ENCODE measurements at places on chromosomes 12 and 14. TPM values are rescaled to one million over a fixed set of nuclear protein-coding genes. Genes with fewer than 3 reads are reported as not detected.

GRCh38 chr14:33240466-33240865 lies 301.8 kb downstream of the NPAS3 start:
- H3K27me3 ChIP-seq = no peaks in the 10 kb centered on the region
- no peak overlapping the region for H3K4me3 ChIP-seq
- H3K27ac ChIP-seq = no peak overlapping the region
- no peak for DNase-seq
- no peaks in the 10 kb centered on the region for H3K4me1 ChIP-seq
- no peaks in the 10 kb centered on the region for H3K36me3 ChIP-seq

The PMCH gene
- not detected for total RNA-seq

The GPR137C gene
- total RNA-seq = 4.3 TPM

- no peak overlapping the region for H3K4me3 ChIP-seq
- no peak for DNase-seq
- no peaks in the 10 kb centered on the region for H3K27me3 ChIP-seq
- H3K27ac ChIP-seq = no peak overlapping the region
- H3K4me1 ChIP-seq = peaks cover 3% of the 10 kb centered on the region
These were observed 16.8 kb downstream of the SCAF11 start for GRCh38 chr12:45973526-45973925.

DNA sequence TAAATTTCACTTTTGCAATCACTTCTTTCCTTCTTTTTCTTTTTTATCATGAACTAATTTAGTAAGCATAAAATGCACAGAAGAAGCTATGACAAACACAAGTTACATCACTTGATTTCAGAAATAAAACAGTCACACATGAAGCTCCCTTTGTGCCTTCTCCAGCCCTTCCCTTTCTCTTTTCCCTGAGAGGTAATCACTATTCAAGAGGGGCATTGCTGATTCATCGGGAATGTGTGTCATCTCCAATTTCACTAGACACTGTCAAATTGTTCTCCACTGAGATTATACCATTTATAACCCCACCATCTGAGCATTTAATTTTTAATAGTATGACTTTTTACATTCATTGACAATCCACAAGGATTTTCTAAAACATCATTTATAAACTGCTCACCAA lies 91.6 kb upstream of the PTPRQ start:
- no peaks in the 10 kb centered on the region for H3K27me3 ChIP-seq
- no peaks in the 10 kb centered on the region for H3K36me3 ChIP-seq
- no peak overlapping the region for H3K4me3 ChIP-seq
- H3K4me1 ChIP-seq = no peaks in the 10 kb centered on the region

DNA sequence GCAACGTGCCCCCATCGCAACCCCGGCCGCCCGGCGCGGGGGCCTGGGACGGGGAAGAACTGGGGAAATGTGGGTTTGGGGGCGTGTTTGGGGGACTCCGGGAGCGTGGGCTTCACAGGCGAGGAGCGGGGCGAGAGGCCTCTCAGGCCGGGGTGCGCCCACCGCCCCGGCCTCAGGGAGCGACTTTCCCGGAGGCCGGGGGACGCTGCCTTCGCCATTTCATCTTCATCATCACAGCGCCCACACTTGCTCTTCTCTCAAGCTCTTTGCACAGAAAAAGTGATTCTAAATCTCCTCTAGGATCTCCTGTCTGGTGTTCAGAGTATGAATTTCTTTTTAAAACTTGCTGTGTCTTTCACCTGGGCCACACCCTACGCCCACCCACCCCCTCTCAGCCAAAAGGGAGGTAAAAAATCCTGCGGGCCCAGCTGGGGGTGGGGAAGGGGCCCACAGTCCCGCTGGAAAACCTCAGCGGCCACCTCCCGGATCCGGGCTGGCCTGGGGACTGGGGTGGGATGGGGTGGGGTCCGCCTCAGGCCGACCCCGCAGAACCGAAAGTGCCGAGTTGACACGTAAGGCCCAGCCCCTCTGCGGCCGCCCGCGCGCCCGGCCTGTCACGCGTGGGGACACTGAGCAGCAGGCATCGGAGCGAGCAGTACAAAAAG lies 7.4 kb downstream of the CDKN1B start:
- peaks cover 31% of the 10 kb centered on the region for H3K36me3 ChIP-seq
- H3K27ac ChIP-seq = peak overlapping the region; percentile 88
- peak; percentile 61 for DNase-seq
- peaks cover under 1% of the 10 kb centered on the region for H3K4me1 ChIP-seq

DNA sequence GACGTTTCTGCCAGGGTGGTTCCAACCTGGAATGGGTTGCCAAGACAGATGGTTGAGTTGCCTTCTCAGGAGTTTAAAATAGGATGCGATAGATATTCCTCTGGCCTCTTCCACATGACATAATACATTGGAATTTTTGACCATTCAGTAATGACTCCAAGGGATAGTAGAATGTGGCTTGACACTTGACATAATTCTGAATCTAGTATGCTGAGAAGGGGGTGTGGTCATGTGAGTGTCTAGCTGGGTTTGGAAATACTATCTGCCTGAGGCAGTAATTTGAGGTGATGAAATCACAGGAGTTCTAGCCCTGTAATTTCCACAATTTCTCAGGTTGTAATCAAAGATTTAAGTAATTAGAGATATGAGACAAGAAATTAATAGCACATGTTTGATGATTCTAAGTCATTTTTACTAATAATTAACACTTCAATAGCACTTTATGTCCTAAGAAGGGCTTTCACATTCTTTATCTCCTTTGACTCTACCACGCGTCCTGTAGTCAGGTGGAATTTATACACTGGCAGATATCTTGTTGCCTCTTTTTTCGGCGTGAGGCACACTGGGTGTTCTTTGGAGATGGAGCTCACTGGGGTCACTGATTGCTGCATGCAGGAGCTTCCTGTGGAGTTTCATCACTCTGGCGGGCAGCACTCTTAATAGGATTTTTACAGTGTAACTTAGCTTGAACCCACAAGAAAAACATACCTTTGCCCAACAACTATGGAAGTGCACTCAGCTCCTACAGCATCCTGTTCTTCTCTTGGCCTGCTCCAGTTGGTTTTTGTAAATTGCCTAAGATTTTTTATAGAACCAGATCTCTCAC lies 3.2 kb upstream of the AMIGO2 start:
- H3K4me1 ChIP-seq = peaks cover 4% of the 10 kb centered on the region
- H3K36me3 ChIP-seq = no peaks in the 10 kb centered on the region
- no peak for DNase-seq
- peaks cover 16% of the 10 kb centered on the region for H3K27me3 ChIP-seq
- H3K4me3 ChIP-seq = no peak overlapping the region

DNA sequence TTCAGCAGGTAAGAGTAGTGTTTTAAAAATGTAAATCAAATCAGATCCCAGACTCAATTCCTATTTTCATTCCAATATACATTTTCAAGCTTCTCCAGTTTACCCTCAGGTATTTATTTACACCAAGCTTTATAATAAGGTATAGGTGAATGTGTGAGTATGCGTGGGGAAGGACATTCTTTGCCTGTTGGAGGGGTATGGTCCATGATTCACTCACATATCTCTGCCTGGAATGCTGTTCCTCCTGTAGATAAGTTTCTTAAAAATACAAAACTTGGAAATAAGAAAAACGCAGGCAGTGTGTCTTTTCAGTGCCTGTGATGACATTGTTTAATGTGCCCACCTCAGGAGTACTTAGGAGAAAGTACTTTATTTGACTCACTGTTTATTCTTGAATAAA lies 118.6 kb downstream of the CCDC91 start:
- no peak overlapping the region for H3K4me3 ChIP-seq
- 0 out of 2 replicates have a peak, but pooled peaks cover 2% of the 10 kb centered on the region for H3K4me1 ChIP-seq
- no peaks in the 10 kb centered on the region for H3K27me3 ChIP-seq
- H3K36me3 ChIP-seq = no peaks in the 10 kb centered on the region
- no peak for DNase-seq

The SLC25A47 gene
- not detected for total RNA-seq

DNA sequence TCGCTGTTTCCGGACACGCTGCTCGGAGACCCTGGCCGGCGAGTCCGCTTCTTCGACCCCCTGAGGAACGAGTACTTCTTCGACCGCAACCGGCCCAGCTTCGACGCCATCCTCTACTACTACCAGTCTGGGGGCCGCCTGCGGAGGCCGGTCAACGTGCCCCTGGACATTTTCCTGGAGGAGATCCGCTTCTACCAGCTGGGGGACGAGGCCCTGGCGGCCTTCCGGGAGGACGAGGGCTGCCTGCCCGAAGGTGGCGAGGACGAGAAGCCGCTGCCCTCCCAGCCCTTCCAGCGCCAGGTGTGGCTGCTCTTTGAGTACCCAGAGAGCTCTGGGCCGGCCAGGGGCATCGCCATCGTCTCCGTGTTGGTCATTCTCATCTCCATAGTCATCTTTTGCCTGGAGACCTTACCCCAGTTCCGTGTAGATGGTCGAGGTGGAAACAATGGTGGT lies 90.0 kb downstream of the GALNT8 start:
- H3K27ac ChIP-seq = no peak overlapping the region
- peaks cover 46% of the 10 kb centered on the region for H3K27me3 ChIP-seq
- H3K4me3 ChIP-seq = peak overlapping the region; percentile 60
- H3K36me3 ChIP-seq = no peaks in the 10 kb centered on the region
- DNase-seq = peak; percentile 69

DNA sequence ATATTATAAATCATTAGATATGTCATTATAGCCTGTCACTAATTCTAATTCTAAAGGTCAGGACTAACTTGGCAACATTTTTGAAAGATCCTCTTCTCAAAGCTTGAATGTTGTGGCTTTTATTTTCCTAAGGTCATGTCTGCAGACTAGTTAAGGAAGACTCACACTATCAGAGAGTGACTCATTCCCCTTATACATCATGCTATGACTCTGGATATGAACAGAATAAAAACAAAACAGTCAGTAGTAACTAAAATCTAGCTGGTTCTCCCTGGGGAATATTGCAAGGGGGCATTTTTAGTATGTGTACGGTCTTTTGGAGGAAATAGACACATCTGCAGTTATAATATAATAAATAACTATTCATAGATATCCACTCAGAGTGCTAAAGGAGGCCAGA lies 170.6 kb downstream of the SLC2A13 start:
- no peak for DNase-seq
- H3K4me1 ChIP-seq = no peaks in the 10 kb centered on the region
- no peak overlapping the region for H3K4me3 ChIP-seq
- no peak overlapping the region for H3K27ac ChIP-seq
- no peaks in the 10 kb centered on the region for H3K27me3 ChIP-seq

The ACSS3 gene
- total RNA-seq = 22.7 TPM

The PPP1R1A gene
- total RNA-seq = 13.1 TPM

- H3K27me3 ChIP-seq = no peaks in the 10 kb centered on the region
- H3K27ac ChIP-seq = no peak overlapping the region
- no peaks in the 10 kb centered on the region for H3K36me3 ChIP-seq
- no peak overlapping the region for H3K4me3 ChIP-seq
- H3K4me1 ChIP-seq = peaks cover 3% of the 10 kb centered on the region
These were observed 545.1 kb upstream of the ATP2B1 start for GRCh38 chr12:90253674-90254181.

GRCh38 chr14:32630701-32631100 lies 301.6 kb downstream of the AKAP6 start:
- no peaks in the 10 kb centered on the region for H3K27me3 ChIP-seq
- no peaks in the 10 kb centered on the region for H3K36me3 ChIP-seq
- no peak overlapping the region for H3K27ac ChIP-seq
- H3K4me3 ChIP-seq = no peak overlapping the region
- H3K4me1 ChIP-seq = no peaks in the 10 kb centered on the region

The NID2 gene
- 6.1 TPM for total RNA-seq

The TEX22 gene
- total RNA-seq = 0.82 TPM

GRCh38 chr14:104397956-104398355 lies 181.6 kb upstream of the C14orf180 start:
- no peak for DNase-seq
- no peaks in the 10 kb centered on the region for H3K36me3 ChIP-seq
- H3K27me3 ChIP-seq = no peaks in the 10 kb centered on the region
- no peak overlapping the region for H3K27ac ChIP-seq
- no peaks in the 10 kb centered on the region for H3K4me1 ChIP-seq

GRCh38 chr14:96711559-96712267 lies 85.5 kb upstream of the VRK1 start:
- no peaks in the 10 kb centered on the region for H3K4me1 ChIP-seq
- DNase-seq = no peak
- H3K4me3 ChIP-seq = no peak overlapping the region
- H3K27ac ChIP-seq = no peak overlapping the region

DNA sequence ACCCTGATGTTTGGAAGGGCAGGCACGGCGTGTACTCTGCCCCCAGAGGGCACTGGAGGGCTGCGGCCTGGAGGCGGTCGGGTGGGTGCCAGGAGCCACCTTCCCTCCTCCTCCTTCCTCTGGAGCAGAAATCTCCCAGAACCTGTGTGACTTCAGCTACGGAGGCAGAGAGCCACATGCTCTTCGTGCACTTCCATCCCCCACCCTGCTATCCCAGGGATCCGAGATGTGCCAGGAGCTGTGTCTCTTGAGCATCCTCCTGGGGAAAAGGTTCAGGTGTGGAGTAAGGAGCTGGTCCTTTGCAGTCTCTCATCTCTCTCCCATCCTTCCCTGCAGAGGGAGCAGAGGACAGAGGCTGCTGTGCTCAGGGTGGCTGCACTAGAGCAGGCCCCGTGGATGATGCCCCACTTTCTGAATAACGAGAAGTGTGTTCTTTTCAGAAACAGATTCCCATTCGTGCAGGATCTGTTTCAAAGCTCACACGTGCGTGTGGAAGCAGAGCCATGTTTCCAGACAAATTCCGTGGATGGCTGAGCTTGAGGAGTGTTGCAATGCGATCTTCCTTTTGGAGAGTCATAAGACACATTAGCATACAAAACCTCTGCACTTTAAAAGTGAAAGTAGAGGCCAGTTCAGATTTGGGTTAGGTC lies 162.9 kb downstream of the ADGRD1 start:
- H3K4me1 ChIP-seq = no peaks in the 10 kb centered on the region
- no peak overlapping the region for H3K4me3 ChIP-seq
- DNase-seq = no peak
- no peaks in the 10 kb centered on the region for H3K27me3 ChIP-seq

The RPL10L gene
- total RNA-seq = not detected

The TDRD9 gene
- not detected for total RNA-seq

The NOXRED1 gene
- not detected for total RNA-seq

- no peaks in the 10 kb centered on the region for H3K4me1 ChIP-seq
- DNase-seq = no peak
- no peaks in the 10 kb centered on the region for H3K27me3 ChIP-seq
- no peak overlapping the region for H3K27ac ChIP-seq
- H3K4me3 ChIP-seq = no peak overlapping the region
These were observed 10.9 kb upstream of the IL26 start for GRCh38 chr12:68236421-68237059.

- no peak overlapping the region for H3K4me3 ChIP-seq
- H3K27ac ChIP-seq = no peak overlapping the region
- DNase-seq = no peak
These were observed 17.7 kb downstream of the ETV6 start for GRCh38 chr12:11667171-11667570.

- no peaks in the 10 kb centered on the region for H3K36me3 ChIP-seq
- no peak for DNase-seq
- no peak overlapping the region for H3K27ac ChIP-seq
- no peaks in the 10 kb centered on the region for H3K4me1 ChIP-seq
- H3K27me3 ChIP-seq = no peaks in the 10 kb centered on the region
- H3K4me3 ChIP-seq = no peak overlapping the region
These were observed 43.8 kb downstream of the SLC35F4 start for GRCh38 chr14:57822081-57822480.

DNA sequence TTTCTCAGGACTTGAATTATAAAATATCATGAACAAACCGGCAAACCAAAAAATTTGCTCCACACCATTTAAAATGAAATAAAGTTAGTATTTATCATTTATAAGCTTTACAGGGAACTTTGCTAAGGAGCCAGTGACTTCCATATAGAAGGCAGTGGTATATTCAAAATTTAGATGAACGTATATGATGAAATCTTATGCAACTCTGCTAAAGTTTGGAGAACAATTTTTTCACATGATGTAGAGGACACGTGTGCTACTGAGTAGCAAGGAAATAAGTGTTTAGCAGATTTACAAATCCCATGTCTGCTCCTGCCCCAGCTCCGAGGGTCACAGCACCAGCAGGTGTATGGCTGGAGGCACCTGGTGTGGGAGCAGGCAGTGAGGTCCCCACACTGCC lies 70.8 kb upstream of the IFNG-AS1 start:
- no peak for DNase-seq
- H3K36me3 ChIP-seq = no peaks in the 10 kb centered on the region
- no peak overlapping the region for H3K4me3 ChIP-seq
- no peak overlapping the region for H3K27ac ChIP-seq
- peaks cover 18% of the 10 kb centered on the region for H3K4me1 ChIP-seq

The P2RX7 gene
- 0.42 TPM for total RNA-seq

Measured in H1 (cell line).